ENCODE measurements at places on chromosomes 16 and 17.
A peak's percentile ranks its signal among the peaks of the same experiment; 100 is the strongest.

- peak; percentile 92 for DNase-seq
- peaks cover 37% of the 10 kb centered on the region for H3K4me1 ChIP-seq
- H3K4me3 ChIP-seq, result peak overlapping the region; percentile 84
These were observed 1.6 kb downstream of the IFT140 start for GRCh38 chr16:1610071-1610898.

GRCh38 chr16:80028581-80029380 lies 428.2 kb upstream of the MAF start:
- peaks cover 11% of the 10 kb centered on the region for H3K4me1 ChIP-seq
- H3K4me3 ChIP-seq, result no peak overlapping the region
- DNase-seq, result no peak
- H3K27ac ChIP-seq, result no peak overlapping the region
- no peaks in the 10 kb centered on the region for H3K36me3 ChIP-seq
- H3K27me3 ChIP-seq, result peaks cover 4% of the 10 kb centered on the region

- no peak overlapping the region for H3K4me3 ChIP-seq
- H3K36me3 ChIP-seq, result no peaks in the 10 kb centered on the region
- no peaks in the 10 kb centered on the region for H3K4me1 ChIP-seq
- no peak overlapping the region for H3K27ac ChIP-seq
- no peaks in the 10 kb centered on the region for H3K27me3 ChIP-seq
These were observed 77.2 kb upstream of the TNRC6A start for GRCh38 chr16:24652209-24652712.

- H3K27me3 ChIP-seq, result no peaks in the 10 kb centered on the region
- no peak overlapping the region for H3K27ac ChIP-seq
- H3K4me1 ChIP-seq, result peaks cover 3% of the 10 kb centered on the region
- H3K4me3 ChIP-seq, result no peak overlapping the region
These were observed 44.7 kb upstream of the KPNB1 start for GRCh38 chr17:47605011-47605410.

- H3K4me1 ChIP-seq, result peaks cover 46% of the 10 kb centered on the region
- peak overlapping the region; percentile 92 for H3K27ac ChIP-seq
- peak overlapping the region; percentile 91 for H3K4me3 ChIP-seq
- peaks cover 31% of the 10 kb centered on the region for H3K27me3 ChIP-seq
- DNase-seq, result peak; percentile 78
- peaks cover 34% of the 10 kb centered on the region for H3K36me3 ChIP-seq
These were observed 485 bp downstream of the DYNLL2 start for GRCh38 chr17:58083491-58084316.
